ENCODE measurements at places on chromosomes 6 and 20.

- no peak for DNase-seq
Observed at GRCh38 chr6:47179286-47179685, 130.4 kb downstream of the TNFRSF21 start.

GRCh38 chr20:44015733-44016103, 101.1 kb downstream of the TOX2 start:
- no peak for DNase-seq

DNA sequence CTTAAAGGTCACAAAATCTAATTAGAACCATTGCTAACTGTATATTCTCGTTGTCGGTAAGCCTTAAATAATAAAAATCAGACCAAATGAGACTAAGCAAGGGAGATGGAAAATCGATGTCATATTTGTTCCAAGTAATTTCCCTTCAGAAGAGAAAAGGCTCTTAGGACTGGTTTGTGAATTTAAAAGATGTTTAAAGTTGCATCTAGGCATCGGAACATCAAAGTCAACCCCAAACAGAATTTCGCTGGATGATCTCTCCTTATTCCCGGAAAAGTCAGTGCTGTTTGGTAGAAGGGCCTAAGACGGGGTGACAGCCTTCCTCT, 63.8 kb downstream of the NPEPL1 start:
- no peak for DNase-seq

DNA sequence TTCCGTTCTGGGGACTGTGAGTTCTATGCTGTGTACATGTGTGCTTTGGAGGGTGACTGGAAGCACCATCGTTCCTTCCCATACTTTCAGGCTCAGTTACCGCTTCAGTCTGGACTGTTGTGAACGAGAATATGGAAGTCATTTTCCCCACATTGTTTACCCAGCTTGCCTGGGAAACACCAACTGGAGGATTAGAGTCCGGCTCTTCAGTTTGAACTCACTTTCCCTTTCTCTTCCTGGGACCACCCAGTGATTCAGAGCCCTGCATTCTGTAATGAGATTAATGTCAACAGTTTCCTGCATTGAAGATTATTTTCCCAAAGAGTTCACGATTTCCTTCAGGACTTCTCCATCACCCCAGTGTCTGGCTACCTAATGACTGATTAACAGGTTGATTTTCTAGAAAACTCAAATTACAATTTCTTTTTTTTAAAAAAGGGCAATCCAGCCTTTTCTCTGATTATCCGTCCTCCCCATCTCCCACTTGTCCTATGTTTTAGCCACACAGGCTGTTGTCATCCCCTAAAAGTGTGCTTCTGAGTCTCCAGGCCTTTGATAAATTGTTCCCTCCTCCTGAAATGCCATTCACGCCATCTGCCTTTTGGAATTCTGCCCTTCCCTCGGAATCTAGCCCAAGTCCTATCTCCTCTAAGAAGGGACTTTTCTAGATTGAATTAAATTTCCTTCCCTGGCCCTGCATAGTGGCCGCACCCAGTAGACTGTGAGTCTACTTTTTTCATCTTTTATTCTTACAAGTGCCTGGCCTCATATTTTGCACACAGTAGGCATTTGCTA, 3.3 kb upstream of the TAGAP start:
- no peak for DNase-seq

GRCh38 chr6:128199461-128199860, 298.6 kb upstream of the THEMIS start:
- no peak for DNase-seq

DNA sequence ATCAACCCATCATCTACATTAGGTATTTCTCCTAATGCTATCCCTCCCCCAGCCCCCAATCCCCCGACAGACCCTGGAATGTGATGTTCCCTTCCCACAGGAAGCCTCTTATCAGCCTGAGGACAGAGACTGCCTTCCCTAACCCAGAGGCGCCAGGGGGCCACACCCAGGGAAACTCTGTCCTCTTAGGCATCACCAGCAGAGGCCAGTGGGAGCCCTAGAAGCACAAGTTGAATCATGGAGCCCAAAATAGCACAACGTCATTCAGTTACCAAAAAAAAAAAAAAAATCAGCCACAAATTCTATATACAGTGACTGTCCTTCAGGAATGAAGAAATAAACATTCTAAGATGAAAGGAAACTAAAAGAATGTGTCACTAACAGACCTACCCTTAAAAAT, 625.7 kb downstream of the TFAP2A start:
- DNase-seq, result no peak

- no peak for DNase-seq
Observed at GRCh38 chr20:24727795-24728194, 221.3 kb upstream of the CST7 start.

GRCh38 chr6:128519931-128520435, 416 bp downstream of the PTPRK start:
- no peak for DNase-seq

DNA sequence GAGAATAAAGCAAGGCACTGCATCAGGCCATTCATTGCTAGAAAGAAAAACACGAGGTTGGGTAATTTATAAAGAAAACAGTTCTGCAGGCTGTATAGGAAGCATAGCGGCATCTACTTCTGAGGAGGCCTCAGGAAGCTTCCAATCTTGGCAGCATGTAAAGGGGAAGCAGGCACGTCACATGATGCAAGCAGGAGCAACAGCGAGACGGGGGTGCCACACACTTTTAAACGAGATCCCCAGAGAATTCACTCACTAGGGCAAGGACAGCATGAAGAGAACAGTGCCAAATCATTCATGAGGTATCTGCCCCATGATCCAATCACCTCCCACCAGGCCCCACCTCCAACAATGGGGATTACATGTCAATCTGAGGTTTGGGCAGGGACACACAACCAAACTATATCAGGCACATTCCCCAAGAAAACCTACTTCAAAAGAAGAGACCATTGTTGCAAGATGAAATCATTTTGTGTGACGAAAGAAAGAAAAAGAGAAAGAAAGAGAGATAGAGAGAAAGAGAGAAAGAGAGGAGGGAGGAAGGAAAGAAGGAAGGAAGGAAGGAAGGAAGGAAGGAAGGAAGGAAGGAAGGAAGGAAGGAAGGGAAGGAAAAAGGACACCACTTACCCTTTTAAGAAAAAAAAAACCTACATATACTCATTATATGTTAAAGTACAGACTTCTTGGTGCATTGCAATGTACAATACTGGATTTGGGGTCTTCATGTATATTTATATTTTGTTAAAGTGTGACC, 95.9 kb upstream of the PLEKHG1 start:
- DNase-seq, result no peak

DNA sequence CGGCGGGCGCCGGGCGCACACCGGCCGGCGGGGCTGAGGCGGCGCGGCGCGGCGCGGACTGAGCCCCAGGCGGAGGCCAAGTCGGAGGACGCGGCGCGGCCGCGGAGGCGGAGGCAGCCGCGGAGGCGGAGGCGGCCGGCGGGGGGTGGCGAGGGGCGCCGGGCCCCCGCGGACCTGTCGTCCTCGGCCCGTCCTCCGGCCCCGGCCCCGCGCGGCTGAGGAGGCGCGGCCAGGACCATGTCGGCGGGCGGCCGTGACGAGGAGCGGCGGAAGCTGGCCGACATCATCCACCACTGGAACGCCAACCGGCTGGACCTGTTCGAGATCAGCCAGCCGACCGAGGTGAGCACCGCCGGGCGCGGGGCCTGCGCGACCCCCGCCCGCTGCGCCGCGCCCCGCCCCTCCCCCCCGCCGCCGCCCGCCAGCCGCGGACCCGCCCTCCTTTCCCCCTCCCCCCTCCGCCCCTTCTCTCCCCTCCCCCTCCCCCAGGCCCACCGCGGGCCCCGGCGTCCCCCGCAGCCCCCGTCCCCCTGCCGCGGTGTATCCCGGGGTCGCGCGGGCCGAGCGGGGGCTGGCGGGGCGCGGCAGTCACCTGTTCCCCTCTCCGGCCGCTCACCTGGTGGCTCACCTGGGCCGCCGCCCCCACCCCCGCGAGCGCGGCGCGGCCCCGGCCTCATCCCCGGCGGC, at the start of gene AFDN:
TSS of gene AFDN (plus strand) at position 16 of the 687 bp plus-strand sequence. CDS start at position 238, 222 bp downstream.
- DNase-seq, result no peak

- DNase-seq, result no peak
Observed at GRCh38 chr20:62320581-62321354, 18.0 kb downstream of the ADRM1 start.

DNA sequence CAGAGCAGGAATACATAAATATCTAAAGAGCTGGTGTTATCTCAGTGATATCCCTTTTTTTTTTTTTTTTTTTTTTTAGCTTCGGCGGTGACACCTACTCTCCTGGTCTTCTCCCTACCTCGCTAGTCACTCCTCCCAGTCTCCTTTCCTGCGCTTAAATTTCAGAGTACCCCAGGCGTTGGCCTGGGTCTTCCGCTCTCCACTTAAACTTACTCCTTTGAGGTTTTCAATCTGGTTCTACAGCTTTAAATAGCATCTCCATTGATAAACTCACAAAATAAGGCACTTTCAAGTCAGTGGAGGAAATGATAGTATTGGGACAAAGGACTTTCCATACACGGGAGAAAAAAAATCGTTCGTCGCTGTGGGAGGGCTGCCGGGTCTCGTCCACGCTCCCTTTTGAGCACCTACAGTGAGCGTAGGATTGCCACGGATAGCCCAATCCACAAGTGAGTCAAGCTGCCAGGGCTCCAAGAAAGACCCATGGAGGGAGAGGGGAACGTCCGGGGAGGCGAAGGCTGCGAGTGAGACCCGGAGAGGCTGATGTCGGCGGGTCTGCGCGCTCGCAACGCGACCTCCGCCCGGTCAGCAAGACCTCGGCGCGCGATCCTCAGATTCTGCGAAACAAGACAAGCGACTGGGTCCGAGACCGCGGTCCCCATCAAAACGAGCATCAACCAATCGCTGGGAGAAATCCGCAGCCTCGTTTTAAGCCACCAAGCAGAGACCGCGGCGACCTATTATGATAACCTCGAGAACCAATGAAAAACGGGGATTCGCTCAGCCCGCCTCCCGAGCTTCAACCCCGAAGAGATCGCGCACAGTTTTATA, 672 bp upstream of the SRSF6 start:
- DNase-seq, result peak; percentile 74

DNA sequence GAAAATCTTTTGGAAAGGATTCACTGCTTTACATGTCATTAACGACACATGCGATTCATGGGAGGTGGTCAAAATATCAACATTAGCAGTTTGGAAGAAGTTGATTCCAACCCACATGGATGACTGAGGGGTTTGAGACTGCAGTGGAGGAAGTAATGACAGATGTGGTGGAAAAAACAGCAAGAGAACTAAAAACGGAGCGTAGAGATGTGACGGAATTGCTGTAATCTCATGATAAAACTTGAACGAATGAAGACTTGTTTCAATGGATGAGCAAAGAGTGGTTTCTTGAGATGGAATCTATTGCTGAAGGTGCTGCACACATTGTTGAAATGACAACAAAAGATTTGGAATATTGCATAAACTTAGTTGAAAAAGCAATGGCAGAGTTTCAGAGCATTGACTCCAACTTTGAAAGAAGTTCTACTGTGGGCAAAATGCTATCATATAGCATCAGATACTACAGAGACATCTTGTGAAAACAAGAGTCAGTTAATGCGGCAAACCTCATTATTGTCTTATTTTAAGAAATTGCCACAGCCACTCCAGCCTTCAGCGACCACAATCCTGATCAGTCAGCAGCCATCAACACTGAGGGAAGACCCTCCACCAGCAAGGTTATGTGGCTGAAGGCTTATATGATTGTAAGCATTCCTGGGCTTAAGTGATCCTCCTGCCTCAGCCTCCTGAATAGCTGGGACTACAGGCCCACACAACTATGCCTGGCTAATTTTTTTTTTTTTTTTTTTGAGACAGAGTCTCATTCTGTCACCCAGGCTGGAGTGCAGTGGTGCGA, 19.2 kb downstream of the SRSF3 start:
- no peak for DNase-seq

- DNase-seq, result no peak
Observed at GRCh38 chr20:4613184-4613583, 108.5 kb upstream of the PRND start.

GRCh38 chr20:44642203-44643153, 9.0 kb downstream of the ADA start:
- DNase-seq, result peak; percentile 51

- DNase-seq, result no peak
Observed at GRCh38 chr20:25858495-25859425, 162.1 kb upstream of the ZNF337 start.

- DNase-seq, result no peak
Observed at GRCh38 chr6:159106627-159107241, 61.9 kb upstream of the TAGAP start.

DNA sequence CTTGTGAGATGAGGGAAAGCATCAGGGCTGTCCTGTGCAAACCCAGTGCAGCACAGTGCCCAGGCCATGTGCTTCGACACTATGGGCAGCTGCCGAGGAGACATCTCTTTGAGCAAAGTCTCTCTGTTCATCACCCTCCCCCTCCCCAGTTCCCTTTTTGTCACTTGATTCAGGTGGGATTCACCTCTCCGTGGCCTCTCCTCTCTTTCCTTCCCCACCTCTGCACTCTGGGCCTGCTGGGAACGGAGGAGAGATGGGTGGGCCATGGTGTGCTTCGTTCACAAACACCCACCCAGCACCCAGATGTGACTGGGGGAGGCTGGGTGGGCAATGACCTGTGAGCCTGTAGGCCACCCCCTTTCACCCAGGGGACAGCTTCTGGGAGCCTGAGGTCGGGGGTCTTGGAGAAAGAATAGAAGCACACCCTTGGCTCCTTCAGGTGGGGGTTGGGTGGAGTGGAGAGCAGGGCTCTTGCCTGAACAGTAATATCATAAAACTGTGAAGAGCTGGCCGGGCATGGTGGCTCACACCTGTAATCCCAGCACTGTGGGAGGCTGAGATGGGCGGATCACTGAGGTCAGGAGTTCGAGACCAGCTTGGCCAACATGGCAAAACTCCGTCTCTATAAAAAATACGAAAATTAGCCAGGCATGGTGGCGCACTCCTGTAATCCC, 33.5 kb upstream of the DLGAP4 start:
- DNase-seq, result no peak

DNA sequence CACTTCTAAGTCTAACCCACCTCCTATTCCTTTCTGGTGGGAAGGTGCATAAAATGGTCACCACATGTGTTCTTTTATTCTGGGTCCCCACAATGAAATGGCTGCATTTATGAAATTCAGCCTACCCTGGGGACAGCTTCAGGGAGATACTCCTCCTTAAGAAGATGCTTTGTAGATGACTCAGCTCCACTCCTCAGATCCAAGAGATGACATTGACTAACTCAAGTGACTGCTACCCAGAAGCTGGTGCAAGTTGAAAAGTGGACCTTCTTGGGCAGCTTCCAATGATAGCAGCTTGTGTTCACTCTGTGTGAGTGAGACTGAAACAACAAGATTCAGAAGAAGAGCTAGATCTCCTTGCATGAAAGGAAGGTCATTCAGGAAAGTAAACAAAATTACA, 113.4 kb downstream of the SCP2D1 start:
- DNase-seq, result no peak

All from NCI-H2081 treated with DMSO at 0.1 percent for 48 hours (cell line).